Germinal center (tissue), 1 donor: ENCODE measurements at places on chromosomes 13 and 19.

DNA sequence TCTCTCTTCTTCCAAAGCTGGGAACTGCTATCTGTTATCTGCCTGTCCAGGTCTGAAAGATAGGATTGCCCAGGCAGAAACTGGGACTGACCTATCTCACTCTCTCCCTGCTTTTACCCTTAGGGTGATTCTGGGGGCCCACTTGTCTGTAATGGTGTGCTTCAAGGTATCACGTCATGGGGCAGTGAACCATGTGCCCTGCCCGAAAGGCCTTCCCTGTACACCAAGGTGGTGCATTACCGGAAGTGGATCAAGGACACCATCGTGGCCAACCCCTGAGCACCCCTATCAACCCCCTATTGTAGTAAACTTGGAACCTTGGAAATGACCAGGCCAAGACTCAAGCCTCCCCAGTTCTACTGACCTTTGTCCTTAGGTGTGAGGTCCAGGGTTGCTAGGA lies 5.1 kb downstream of the KLK3 start:
- no peak for DNase-seq

- DNase-seq = no peak
Observed at GRCh38 chr13:40384976-40385857, 281.2 kb downstream of the FOXO1 start.

DNA sequence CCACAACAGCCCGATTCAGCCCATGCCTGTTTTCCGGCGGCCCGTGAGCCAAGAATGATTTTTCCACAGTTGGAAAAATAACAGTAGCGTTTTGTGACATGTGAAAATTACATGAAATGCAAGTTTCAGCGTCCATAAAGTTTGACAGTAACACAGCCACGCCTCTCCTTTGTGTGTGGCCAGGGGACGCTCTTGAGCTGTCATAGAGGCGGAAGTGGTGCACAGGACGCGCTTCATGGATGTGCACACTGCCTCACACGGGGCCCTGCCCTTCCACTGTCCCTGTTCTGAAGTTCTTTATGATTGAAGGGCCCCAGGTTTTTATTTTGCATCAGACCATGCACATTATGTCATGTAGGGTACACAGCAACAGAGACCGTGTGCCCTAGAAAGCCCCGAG lies 12.4 kb upstream of the ELAVL1 start:
- peak; percentile 74 for DNase-seq

- no peak for DNase-seq
Observed at GRCh38 chr13:75220861-75221260, 261.1 kb downstream of the TBC1D4 start.

- DNase-seq = peak; percentile 36
Observed at GRCh38 chr13:33017323-33017929, 1.2 kb downstream of the KL start.

- no peak for DNase-seq
Observed at GRCh38 chr19:18380843-18381242, 5.1 kb upstream of the GDF15 start.

- no peak for DNase-seq
Observed at GRCh38 chr13:95508996-95509395, 43.5 kb upstream of the CLDN10 start.

DNA sequence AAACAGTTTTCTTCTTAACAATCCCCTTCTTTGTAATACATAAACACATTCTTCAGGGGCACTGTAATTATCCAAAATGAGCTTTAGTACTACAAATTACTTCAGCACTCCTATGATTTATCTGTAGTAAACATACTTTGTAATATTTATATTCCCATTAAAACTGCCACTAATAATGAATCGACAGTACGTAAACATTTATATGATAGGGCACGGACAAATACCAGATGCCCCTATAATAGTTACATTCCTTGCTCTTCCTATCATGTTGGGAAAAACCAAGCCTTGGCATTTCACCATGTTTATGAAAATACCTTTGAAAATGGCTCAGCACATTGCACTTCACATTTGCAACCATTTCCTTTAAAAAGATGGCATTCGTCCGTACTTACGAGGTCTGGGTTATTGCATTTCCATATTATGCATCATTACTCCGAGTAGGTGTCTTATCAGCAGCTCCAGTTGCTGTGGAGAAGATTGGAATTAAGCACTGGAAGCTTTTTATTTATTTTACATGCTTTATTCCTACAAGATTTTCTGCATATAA lies 1043.4 kb downstream of the DIAPH3 start:
- DNase-seq = no peak

DNA sequence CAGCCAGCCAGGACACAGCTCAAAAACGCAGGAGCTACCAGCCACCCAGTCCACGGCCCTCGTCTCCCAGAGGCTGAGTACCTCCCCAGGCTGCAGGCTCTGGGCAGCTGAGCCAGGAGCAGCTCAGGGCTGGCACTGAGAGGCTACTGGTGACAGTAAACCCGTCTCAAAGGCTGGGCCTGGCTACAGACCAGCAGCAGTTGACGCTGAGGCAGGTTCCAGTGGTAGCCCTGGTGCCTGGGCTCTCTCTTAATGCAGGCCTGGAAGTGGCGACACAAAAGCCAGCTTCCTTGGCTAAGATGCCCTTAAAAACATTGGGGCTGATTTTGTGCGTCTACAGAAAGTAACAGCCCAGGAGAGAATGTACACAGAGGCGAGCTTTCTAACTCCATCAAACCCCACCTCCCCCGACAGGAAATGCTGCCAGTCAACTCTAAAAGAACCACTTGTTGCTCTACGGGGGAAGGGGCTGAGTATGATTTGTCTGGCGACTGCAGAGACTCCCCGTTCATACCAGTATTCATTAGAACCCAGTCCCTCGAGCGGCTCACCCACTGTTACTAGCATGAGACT lies 126.3 kb downstream of the STK24 start:
- no peak for DNase-seq

DNA sequence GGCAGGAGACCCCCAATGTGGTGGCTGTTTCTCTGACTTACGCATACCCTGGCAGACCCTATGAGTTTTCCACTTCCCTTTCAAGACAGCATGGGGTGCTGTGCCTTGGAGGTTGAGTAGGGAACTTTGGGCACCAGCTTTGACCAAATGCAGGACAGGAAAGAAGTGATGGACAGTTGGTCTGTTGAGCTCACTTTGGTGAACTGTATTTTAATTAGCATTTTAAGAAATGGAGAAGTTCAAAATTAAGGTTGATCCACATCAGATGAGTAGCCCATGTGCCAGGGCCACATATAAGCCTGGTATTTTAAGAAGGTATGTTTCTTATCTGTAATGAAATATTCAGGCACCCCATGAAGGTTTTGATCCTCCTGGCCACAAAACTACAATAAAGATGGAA lies 46.1 kb upstream of the RAP2A start:
- no peak for DNase-seq

- DNase-seq = no peak
Observed at GRCh38 chr13:25192936-25193335, 20.8 kb upstream of the AMER2 start.

DNA sequence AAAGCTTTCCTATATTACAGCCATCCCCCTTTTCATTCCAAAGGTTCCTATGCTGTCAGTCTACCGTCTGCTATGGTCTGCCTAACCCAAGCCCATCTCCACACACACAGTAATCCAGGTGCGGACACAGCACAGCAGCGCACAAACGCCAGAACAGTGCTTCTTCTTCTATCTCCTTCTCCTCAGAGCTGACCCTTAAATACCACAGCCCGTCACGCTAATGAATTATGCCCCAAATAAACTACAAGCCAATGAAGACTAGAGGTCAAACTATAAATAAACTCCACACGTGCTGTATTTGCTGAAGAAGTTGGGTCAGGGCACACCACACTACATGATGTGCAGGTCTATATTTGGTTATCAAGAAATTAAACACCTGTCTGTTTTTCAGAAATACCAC lies 71.8 kb downstream of the TBC1D4 start:
- peak; percentile 64 for DNase-seq

DNA sequence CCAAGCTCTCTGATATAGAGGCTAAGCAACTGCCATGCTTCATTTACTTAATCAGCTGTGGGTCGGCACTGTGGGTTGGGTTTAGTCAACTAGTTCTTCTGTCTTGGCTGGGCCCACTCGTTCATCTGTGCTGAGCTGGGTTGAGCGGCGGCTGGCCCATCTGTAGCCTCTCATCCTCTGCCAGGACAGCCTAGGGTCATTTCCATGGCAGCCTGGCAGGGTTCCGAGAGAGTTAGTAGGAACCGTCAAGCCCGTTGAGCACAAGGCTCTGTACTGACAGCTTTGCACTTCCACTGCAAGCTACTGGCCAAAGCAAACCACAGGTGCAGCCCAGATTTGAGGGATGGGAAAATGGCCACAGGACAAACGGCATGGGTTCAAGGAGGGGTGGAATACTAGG lies 6.6 kb upstream of the ZNF835 start:
- no peak for DNase-seq

DNA sequence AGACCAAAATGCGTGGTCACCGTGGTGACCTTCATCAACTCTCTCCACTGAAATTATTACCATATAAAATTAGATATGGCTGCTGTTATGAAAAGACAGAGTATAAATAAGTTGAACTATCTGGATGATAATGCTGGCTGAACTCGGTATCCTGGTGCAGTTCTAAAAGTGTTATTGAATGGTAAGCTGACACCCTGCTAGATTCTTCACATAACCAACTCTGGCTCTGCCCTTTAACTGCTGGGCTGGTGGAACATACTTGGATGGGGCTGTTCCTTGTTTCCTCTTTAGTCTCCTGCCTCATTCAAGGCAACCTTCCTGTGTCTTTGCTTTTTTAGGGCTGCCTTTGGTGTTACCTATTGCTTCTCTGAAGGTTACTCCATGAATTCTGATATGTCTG lies 106.9 kb downstream of the FGF9 start:
- no peak for DNase-seq

DNA sequence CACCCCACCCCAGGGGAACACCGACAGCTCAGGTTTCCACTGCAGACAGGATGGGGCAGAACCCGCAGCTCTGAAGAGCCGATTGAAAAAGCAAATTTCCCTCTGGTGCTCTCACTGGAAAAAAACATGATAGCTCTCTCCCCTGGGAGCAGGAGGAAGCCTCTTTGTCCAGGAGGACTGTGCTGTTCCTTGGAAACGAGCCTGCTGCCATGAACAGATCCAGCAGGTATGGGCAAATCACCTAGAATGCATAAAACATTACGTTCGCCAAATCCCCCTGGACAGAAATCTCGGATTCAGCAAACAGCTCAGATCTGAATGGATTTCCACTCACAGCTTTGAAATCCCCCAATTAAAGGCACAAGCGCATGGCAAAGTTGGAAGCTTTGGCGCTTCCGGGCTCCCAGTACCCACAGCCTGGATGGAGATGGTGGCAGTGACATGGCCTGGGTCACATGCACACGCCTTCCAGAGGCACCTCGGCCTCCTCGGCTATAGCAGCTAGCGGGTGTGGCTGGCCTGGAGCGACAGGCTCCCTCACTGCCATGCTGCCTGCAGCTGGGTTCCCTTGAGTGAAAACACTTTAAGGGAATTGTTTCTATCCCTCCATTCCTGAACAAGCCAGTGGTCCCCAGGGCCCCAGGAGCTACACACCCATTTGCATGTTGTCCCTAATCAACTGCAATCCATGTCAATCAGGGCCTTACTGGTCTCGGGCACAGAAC lies 59.1 kb downstream of the CEBPG start:
- DNase-seq = no peak

- peak; percentile 38 for DNase-seq
Observed at GRCh38 chr19:49475995-49476880, 2.2 kb downstream of the FLT3LG start.

- no peak for DNase-seq
Observed at GRCh38 chr19:48493718-48494401, 17.8 kb downstream of the LMTK3 start.

- no peak for DNase-seq
Observed at GRCh38 chr13:40316301-40316700, 350.1 kb downstream of the FOXO1 start.

DNA sequence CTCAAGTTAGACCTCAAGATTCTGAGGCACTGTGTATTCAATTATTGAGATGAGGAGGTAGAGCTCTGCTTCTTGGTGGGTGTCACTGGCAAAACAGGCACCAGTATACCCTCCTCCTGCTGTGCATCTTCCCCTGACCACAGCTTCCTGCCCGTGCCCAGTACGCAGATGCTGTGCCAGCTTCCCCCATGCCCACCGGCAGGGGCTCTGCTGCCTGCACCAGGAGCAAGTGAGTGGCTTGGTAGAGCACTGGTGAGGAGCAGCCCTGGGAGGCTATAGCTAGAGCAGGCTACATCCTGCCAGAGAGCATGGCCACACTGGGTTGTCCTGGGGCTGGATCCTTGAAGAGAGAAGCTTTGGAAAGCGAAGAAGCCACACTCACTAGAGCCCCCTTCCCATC lies 21.0 kb upstream of the RNF17 start:
- no peak for DNase-seq

DNA sequence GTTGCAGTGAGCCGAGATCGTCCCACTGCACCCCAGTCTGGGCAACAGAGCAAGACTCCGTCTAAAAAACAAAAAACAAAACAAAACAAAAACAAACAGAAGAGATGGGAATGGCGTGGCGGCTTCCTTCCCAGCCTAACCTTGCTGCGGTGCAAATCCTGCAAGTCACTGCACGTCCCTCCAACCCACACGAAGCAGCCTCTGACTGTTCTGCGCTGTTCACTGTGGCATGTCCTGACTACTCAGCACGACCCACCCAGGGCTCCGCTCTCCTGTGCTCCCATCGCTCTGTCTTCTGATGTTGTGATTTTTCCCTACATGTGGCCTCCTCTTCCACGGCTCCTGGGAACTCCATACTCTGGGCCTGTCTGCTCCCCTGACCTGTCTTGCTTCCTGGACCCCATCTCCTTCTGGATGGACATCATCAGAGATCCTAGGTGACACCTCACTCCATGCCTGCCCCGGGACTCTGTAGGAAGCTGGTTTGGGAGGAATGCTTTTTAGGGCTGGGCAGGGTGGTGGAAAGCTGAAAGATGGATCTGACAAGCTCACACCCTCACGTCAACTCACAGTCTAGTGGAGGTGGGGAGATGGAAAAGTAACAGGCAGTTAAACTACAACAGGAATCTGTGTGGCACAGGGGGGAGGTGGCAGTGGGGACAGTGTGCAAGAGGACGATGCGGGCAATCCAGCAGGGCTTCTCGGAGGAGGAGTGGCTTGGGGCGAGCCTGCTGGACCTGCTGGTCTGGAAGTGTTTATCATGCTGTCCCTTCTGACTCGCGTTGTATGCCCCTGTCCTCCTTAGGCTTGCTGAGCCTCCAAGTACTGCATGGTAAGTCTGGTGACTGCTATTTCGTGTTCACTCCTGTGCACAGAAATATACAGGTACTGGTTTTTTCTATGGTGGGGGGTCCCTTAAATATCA lies 18.8 kb downstream of the ZSCAN5A start:
- DNase-seq = no peak

- no peak for DNase-seq
Observed at GRCh38 chr13:79295906-79296706, 109.9 kb downstream of the RBM26 start.

DNA sequence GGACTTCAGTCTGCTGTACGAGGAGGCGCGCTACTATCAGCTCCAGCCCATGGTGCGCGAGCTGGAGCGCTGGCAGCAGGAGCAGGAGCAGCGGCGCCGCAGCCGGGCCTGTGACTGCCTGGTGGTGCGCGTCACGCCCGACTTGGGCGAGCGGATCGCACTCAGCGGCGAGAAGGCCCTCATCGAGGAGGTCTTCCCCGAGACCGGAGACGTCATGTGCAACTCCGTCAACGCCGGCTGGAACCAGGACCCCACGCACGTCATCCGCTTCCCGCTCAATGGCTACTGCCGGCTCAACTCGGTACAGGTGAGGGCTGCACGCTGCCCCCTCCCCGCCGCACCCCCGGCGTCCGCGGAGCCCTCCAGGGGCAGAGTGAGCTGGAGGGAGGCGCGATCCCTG lies 14.6 kb downstream of the KCTD15 start:
- DNase-seq = no peak

GRCh38 chr19:8388612-8388958 lies 1.6 kb upstream of the RAB11B start:
- DNase-seq = no peak

- DNase-seq = no peak
Observed at GRCh38 chr13:83333614-83334388, 548.5 kb downstream of the SLITRK1 start.
